CD4-positive, alpha-beta T cell treated with Interleukin-1 beta for 1 hour (primary cell): ENCODE measurements at places on chromosomes 11 and 22.

DNA sequence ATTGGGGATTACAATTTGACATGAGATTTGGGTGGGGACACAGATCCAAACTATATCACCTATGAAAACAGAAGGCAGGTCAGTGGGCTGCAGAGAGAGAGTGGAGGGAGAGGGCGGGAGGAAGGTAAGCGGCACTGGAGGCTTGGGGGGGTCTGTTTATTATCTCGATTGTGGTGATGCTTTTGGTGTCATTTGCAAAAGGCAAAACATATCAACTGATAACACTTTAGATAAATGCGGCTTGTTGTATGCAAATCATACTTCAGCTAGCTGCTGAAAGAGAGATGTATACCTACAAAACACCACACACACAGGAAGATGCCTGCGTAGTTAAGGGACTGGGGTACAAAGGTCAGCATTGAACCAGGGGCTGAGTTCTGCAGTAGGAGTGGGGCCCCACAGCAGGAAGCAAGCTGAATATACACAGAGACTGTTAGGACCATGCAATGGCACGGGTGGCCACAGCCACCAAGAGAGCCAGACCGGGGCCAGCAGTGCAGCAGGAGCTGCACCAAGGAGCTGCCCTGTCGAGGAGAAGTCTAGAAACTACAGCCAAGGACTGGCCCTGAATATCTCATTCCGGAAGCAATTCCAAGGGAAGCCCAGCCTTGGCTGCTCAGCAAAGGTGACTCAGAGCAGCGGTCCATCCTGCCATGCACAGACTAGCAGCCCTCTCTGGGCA lies 23.8 kb upstream of the TOLLIP start:
- DNase-seq: no peak

DNA sequence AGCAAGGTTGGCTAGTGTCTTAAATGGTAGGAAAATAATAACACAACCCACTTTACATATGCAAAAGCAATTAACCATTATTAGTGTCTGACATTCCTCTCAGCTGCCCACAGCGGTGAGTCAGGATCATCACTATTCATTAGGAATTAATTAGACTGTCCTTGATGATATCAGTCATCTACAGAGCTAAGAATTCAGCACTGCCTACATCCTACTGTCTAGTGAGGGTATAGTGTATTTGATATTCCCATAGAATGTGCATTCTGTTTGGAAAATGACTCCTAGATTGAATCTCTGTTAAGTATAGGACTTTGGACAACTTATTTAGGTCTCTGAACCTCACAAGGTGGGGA lies 82.2 kb downstream of the TEAD1 start:
- DNase-seq: no peak

DNA sequence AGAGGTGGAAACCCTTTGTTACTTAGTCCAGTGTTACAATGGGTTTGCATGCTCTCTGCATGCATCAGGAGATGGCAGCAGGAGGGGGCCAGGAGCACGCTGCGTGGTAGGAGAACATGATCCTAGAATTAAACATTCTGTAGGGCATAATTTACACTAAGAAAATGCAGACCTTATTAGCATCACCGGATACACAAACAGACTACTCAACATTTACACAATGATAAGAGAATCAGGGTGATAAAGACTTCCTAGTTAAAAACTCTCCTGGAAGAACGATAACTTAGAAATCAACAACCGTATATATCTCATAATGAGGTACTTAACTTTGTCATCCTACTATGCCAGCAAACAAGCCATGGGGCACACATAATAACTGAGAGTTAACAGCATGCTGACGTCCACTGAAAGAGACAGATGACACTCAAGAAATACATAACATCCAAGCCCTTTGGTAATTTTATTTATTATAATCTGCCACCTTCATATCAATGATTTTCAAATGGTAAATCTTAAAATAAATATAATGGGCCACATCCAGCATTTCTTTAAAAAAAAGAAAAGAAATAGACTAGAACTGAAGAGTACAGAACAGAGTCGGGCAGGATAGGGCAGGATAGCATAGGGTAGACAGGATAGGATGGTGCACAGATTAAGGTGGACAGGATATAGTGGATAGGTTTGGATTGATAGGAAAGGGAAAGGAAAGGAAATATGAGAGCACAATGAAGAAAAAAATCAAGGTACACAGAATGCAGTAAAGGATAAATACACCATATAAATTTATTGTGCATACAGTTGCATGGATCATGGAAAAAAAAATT lies 27.5 kb downstream of the CADM1 start:
- no peak for DNase-seq

DNA sequence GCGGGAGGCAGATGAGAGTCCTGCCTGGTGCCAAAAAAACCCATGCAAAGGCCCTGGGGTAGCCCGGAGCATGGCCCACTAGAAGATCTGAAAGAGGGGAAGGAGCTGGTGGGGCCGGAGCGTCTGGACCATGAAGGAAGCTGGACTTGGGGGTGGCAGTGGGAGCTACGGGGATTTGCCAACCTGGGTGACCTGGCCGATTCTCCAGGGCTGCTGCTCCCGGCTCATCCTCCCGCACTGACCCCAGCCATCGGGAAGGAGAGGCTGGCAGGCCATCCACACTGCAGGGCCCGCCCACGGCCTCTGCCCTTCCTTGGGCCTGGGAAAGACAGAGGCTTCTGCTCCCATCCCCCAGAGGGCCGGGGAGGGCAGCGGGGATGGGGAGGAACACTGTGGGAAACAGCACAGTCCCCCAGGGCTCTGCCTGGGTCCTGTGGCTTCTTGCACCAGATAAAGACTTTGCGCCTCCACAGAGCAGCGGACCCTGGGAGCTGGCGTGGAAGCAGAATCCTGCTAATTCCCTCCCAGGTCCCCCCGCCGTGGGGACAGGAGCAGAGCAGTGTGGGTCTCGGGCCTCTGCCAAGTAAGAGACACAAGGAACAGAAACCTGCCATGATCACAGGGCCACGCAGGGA lies 87.1 kb upstream of the LINC01488 start:
- no peak for DNase-seq

DNA sequence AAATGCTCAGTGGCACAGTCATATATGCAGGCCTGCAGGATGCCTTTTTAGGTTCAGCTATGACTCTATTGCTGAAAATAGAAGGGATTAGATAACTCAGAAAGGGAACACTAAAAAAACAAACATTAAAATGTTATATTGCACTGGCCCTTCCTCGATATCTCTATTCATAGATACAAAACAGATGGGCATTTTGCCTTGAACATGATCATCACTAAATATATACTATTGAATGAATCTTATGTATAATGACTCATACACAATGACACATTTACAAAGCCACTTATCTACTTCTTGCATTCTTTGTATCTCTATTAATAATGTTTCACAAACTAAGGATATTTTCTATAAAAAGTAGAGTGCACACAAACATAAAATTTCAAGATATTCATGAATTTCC lies 2352.8 kb upstream of the RAG2 start:
- DNase-seq: no peak

DNA sequence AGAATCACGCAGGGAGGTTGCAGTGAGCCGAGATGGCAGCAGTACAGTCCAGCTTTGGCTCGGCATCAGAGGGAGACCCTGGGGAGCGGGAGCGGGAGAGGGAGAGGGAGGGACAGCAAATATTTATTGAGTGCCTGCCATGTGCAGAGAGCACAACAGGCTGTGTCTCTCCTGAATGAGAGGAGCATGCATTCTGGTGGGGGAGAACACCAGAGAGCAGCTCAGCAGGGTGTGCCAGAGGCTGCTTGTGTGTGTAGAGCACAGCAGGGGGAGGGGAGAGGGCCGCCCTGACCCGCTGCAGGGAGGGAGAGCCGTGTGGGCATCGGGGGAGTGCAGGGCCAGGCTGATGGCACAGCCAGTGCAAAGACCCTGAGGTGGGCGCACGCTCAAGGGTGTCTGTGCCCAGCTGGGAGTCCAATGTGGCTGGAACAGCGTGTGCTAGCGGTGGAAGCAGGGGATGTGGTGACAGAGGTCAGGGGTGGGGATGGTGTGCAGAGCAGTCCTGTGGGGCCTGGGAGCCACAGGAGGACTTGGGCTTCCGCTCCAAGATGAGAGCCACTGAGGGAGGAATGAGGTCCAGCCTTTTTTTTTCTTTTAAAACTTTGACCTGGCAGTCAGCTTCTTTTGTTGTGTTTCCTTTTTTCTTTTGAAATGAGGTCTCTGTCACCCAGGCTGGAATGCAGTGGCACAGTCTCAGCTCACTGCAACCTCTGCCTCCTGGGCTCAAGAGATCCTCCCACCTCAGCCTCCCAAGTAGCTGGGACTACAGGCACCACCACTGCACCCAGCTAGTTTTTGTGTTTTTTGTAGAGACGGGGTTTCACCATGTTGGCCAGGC lies 12.0 kb downstream of the PPIL2 start:
- no peak for DNase-seq

DNA sequence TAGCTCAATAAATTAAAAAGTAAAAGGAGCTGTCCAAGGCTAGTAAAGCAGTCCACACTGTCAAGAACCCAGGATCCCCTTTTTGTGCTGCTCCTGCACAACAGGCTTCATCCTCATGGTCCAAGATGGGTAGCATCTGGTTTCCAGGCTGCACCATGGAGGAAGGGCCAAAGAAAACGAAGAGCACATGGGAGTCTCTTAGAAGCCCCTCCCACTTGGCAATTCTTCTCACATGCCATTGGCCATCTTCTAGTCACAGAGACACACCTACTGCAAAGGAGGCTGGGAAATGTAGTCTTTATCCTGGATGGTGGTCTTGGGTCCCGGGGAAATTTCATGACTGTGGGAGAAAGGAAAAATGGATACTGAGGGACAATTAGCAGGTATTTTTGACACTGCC lies 37.8 kb downstream of the PRR5L start:
- no peak for DNase-seq

- peak; percentile 36 for DNase-seq
Observed at GRCh38 chr11:60914633-60915247, 782 bp downstream of the TMEM109 start.

DNA sequence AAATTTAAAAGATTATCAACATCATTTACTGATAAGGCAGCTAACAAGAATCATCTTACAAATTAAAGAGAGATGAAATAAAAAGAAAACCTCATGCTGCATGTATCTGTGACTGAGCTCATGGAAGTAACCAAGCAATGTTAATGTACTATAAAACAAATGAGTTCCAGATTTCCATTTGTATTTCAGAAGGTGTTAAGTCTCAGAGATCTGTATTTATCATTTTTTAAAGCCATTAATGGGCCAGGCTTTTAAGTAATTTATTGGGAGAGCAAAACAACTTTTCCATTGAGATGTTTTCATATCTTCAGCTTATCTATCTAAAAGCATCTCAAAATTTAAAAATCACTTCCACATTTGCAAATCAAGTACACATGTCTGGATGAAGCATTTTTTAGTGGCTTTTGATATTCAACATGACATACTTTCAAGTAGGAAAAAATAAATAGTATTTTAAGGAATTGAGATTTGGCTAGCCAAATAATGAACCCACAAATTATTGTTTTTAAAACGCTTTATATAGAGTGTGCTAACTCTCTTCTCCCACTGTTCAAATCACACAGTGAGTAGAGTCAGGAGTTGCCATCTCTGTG lies 17.9 kb upstream of the BBOX1 start:
- no peak for DNase-seq

- no peak for DNase-seq
Observed at GRCh38 chr11:10667521-10667885, 26.1 kb downstream of the IRAG1 start.

- no peak for DNase-seq
Observed at GRCh38 chr11:107044503-107044902, 26.2 kb upstream of the GUCY1A2 start.

- peak; percentile 68 for DNase-seq
Observed at GRCh38 chr11:86218125-86219084, 26.1 kb upstream of the EED start.

DNA sequence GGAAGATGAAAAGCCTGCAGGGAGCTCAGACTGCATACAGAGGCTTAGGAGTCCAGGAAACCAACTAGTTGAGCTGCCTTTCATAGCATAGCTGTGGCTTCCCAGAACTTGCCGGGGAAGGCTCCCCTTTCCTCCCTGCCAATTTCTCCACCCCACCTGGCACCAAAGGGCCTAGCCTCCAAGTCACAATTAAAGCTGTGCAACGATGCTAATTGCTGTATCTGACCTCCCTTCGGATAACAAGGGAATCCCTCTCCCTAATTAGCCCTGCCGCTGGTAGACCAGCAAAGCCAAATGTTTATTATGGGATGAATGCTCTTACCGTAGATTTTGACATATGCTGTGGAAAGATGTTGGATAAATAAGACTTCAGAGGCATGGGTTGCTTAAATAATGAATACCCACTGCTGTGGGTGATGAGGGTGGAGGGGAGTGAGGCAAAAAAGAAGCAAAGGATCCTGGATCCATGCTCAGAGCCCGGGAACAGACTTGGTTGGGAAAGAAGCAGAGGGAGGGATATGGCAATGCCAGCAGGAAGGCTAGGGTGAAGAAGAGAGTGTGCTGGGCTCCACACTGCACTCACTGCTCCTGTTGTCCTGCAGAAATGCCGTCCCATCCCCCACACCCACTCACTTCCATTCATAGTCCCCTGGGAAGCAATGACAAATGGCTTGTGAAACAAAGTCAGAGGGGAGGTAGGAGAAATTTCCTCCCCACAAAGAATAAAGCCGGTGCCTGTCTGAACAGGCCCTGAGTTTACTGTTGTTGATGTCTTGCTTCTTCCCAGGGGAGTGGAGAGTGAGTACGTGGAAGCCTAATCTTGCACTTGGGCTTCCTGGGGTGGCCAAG lies 608.1 kb upstream of the CADM1 start:
- no peak for DNase-seq

- no peak for DNase-seq
Observed at GRCh38 chr11:48043111-48043990, 63.0 kb downstream of the PTPRJ start.

- DNase-seq: peak; percentile 25
Observed at GRCh38 chr11:30326906-30327305, 4.0 kb downstream of the ARL14EP start.

GRCh38 chr11:17277024-17277584 lies 565 bp downstream of the NUCB2 start:
- peak; percentile 37 for DNase-seq

- no peak for DNase-seq
Observed at GRCh38 chr11:11345099-11345498, 8.0 kb downstream of the CSNK2A3 start.

GRCh38 chr11:110857892-110858546 lies 145.8 kb upstream of the ARHGAP20 start:
- DNase-seq: no peak

GRCh38 chr11:912266-912665 lies 1.7 kb upstream of the CHID1 start:
- no peak for DNase-seq

DNA sequence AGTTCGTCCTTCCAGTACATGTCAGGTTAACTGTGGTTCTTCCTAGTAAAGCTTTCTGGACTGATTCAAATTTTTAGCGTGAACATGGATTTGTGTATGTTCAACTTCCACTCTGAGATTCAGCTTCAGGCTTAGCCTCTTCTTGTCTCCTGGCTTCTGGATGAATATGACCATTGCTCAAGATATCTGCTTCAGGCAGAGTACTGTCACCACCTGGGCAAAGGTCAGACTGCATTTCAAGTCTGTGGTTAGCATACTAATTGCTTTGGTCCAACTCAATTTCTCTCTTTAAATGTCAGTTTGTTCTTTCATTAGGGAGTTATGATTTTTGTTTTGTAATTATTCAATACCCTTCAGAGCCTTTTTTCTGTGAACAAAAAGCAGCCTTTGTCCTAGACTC lies 440.0 kb downstream of the NELL1 start:
- no peak for DNase-seq

GRCh38 chr11:63853476-63853875 lies 14.6 kb downstream of the MARK2 start:
- DNase-seq: no peak
